NCI-H2081 treated with DMSO at 0.1 percent for 48 hours (cell line): ENCODE measurements at places on chromosomes 7 and 10.

GRCh38 chr10:106761906-106762305, 402.6 kb downstream of the SORCS1 start:
- DNase-seq, result no peak

DNA sequence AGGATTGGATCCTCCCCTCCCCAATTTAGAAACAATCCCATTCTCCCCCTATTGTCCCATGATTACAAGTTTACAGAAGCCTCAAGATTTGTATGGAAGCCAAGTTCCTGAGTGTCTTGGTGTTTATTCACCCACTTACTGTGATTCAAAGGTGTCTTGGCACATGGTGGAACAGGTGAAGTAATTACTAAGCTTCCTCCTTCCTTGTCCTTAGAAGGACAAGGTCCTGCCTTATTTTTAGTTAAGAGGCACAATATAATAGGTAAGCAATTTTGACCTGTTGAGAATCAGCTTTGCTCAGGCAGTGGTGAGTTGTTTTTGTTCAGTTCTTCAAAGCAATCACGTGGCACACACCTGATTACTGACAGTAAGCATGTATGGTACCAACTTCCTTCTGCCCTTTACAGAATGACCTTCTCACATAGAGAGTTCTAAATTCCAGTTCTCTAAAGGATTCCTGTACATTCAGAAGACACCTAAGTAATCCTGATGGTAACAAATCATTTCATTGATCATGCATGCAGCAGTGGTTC, 60.7 kb upstream of the SLC13A1 start:
- no peak for DNase-seq

- DNase-seq, result no peak
Observed at GRCh38 chr7:100483722-100484672, at the start of gene NYAP1. NYAP1 (plus strand) TSS chr7:100483927; CDS start chr7:100485312, 1,385 bp downstream.

DNA sequence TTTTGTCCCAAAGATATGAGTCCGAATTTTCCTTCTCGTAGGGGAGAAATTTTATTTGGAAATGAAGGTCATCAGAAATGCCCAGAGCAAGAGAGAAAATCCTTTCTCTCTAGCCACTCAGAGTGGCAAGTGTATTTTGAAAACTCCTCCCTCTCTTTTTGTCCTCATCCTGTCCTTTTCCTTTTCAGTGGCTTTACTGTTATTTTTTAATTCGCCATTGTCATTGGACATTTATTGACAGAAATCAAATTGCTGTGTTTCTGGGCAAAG, 39.6 kb downstream of the TET1 start:
- no peak for DNase-seq

DNA sequence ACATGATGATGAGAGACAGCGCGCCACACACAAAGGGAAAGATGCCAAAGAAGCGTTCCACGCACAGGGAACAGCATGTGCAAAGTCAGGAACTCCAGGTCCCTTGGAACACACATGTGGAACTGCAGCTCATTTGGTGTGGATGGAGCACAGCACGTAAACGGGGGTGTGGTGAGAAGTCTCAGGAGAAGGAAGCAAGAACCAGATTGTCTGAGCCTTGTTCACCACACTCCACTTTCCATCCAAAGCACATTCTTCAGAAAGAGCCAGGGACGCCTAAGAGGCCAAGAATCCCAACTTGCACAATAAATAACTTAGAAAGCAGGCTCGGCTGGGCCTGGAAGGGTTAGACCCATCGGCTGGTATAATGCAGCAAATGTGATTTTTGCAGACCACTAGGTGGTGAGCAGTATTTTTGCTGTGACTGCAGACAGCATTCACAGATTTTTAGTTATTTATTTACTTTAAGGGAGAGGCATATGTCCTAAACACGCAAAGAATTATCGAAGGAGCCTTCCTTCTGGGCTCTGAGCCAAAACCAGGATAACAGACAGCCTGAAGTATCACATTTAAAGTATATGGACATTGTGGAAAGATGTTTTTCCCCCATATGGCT, 27.9 kb upstream of the ASCC1 start:
- no peak for DNase-seq

- DNase-seq, result no peak
Observed at GRCh38 chr7:52708846-52709245, 326.6 kb upstream of the POM121L12 start.

GRCh38 chr7:52095861-52096260, 779.3 kb upstream of the COBL start:
- no peak for DNase-seq

DNA sequence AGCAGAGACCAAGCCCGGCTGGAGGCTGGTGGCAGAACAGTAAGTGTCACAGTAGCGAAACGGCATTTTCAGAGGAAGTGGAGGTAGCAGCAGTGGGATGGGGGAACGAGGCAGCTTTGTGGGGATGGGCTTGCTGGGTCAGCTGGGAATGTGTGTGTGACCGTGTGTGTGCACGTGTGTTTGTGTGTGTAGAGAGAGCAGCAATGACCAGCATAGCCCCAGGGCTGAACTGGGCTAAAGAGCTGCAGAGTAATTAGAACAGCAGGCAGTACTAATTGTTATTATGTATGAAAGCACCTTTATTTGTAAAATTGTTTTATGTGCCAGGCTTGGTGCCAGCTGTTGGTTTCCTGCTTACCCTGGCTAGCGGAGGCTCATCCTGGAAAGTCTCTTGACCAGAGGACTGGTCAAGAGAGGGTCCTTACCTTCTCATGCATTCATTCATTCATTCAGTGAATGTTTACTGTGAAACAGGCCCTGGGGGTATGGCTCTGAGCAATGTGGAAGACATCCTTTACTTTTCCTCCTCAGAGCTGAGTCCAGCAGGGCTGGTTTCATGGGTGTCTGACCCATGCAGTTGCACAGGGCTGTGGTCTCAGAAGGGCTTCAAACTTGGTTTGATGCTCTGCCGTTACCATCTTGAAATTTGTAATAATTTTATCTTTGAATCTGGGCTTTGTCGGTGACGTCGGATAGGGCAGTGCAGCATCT, 184.6 kb downstream of the SEC23IP start:
- DNase-seq, result no peak
